NCI-H1930 (cell line): ENCODE measurements at places on chromosomes 16 and 17.

DNA sequence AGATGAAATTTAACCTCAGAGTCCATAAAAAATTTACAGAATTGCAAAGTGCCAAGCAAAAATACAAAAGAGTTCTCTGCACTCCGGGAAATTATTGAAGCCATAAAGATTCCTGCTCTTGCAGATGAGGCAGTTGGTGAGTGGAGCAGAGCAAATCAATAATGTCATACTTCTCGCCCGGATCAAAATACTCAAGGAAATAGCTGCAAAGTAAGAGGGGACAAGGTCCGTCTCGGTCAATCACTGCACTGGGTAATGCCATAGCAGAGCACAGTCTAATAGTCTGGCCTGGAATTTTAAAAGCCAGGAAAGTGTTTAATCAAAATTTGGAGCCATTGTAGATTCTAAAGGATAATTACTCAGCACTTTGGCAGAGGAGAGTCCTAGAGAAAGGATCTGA is 58.9 kb downstream of the GP2 start:
- DNase-seq: no peak

- DNase-seq: no peak
Observed at GRCh38 chr16:83989300-83989699, 21.3 kb downstream of the NECAB2 start.

DNA sequence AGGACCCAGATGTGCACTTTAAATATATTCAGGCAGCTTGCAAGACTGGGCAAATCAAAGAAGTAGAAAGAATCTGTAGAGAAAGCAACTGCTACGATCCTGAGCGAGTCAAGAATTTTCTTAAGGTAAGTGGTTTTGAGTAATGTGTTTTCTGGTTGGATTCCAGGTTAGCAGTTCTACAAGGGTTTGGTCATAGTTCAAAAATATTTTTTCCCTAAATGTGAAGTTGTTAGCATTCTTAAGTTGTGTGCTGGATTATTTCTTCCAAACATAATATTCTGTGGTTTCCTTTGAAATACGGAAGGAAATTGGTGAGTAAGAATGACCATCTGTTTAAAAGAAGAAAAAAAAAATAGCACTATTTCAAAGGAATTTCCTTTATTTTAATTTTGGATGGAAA is 38.4 kb downstream of the PTRH2 start:
- no peak for DNase-seq

- no peak for DNase-seq
Observed at GRCh38 chr16:1212616-1213194, 12.4 kb downstream of the TPSG1 start.

DNA sequence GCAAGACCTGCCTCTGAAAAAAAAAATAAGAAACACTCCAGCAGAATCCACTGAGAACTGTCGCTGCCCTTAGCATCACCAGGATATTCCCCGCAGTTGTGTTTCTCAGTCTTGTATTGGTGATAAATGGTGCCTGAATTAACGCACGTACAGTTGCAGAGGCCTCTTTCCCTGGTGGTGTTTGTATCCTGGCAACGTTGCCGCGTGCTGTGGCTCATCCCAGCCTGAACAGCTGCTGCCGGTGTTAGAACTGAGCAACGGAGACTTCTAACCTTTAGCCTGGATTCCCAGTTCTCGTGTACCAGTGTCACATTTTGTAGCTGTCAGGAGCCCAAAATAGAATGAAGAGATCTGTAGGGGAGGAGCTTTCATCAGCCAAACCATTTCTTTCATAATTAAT is 4.8 kb downstream of the MLYCD start:
- DNase-seq: no peak

- no peak for DNase-seq
Observed at GRCh38 chr16:30996985-30997724, 12.1 kb downstream of the HSD3B7 start.

DNA sequence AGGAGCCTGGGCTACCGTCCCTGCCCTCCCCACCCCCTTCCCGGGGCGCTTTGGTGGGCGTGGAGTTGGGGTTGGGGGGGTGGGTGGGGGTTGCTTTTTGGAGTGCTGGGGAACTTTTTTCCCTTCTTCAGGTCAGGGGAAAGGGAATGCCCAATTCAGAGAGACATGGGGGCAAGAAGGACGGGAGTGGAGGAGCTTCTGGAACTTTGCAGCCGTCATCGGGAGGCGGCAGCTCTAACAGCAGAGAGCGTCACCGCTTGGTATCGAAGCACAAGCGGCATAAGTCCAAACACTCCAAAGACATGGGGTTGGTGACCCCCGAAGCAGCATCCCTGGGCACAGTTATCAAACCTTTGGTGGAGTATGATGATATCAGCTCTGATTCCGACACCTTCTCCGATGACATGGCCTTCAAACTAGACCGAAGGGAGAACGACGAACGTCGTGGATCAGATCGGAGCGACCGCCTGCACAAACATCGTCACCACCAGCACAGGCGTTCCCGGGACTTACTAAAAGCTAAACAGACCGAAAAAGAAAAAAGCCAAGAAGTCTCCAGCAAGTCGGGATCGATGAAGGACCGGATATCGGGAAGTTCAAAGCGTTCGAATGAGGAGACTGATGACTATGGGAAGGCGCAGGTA is 762 bp downstream of the CDK12 start:
- no peak for DNase-seq

- no peak for DNase-seq
Observed at GRCh38 chr16:87603684-87604633, 1.7 kb downstream of the JPH3 start.

DNA sequence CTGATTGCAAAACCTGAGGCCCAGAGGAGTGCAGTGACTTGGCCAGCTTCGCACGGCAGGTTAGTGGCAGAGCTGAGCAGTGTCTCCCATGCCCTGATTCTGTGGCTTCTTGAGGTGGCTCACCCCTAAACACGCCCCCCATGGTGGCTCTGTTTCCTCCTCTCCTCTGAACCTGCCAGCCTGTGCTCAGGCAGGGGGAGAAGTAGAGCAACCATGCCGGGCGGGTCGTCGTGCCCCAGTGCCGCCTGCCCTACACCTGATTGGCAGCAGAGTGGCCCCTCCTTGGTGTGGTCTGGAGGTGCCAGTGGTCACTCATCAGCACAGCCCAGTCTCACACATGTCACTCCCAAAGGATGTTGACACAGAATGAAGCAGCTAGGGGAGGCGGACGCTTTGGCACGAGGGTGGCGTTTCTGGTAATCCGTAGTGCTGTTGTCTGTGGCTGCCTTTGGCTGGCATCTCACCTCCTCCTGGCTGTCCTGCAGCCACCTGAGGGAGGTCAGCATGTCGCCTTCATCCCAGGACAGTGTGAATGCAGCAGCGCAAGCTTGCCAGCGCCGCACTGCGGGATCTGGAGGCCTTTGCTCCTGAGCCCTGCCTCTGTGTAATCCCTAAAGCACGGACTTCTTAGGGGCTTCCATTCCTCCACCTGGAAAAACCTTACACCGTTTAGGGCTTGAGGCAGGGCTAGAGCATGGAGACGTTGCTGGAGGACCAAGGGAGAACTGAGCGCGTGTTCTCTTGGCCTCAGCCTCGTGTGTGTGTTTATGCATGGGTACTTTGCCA is 294.7 kb downstream of the SEC14L1 start:
- no peak for DNase-seq

DNA sequence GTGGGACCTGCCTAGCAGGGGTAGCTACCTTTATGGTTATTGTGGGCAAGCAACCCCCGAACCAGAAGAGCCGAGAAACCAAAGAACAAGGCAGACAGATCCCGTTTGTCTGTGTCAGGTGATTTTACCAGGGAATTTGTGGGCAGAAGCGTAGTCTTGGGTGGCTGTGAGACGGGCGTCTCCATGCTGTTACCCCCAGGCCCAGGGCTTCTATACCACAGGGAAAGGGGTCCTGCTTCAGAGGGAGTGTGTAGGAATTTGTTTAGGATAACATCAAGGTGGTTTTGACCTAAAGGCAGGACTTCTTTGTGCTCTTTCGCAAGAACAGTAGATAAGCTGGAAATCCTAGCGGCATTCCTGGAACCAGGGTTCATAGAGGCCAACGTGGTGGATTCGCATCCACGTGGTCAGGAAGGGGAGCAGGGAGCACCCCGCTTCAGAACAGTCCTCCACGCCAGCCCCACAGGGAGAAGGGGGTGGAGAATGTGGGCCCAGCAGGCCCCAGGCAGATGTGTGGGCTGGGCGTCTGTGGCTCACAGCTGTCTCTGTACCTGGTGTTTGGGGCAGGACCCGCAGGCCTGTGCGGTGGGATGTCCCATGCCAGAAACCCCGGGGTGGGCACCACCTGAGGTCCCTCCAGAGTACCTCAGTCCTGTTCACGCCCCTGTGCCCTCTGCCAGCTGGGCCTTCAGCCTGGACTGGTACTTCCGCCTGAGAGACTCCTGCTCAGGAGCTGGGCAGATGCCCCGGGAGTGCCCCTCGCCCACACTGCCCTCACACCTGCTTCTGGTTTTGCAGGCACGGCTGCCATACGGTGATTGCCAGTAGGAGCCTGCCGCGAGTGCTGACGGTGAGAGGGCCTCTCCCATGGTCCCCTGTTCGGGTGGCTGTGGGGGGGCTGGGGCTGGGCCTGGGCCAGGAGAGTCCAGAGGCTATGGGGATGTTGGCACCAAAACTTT is 4.1 kb downstream of the DECR2 start:
- no peak for DNase-seq

DNA sequence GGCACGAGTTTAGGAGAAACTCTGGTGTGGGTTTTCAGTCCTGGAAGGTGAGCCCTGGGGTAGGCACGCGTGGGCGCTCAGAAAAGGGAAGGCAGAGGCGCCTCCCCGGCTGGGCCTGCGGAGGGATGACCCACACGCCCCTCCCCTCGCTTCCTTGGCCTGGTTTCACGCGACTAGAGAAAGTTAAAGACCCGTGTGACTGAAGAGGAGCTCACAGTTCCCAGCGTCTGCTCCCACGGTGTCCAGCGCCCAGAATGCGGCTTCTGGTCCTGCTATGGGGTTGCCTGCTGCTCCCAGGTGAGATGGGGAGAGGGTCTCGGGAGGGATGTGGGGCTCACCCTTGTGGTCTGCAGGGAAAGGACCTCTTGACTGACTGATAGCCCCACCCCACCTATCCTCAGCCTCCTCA is at the start of gene CD300LG:
TSS of gene CD300LG (plus strand) at position 214 of the 409 bp plus-strand sequence. CDS start at position 255, 41 bp downstream.
- no peak for DNase-seq

DNA sequence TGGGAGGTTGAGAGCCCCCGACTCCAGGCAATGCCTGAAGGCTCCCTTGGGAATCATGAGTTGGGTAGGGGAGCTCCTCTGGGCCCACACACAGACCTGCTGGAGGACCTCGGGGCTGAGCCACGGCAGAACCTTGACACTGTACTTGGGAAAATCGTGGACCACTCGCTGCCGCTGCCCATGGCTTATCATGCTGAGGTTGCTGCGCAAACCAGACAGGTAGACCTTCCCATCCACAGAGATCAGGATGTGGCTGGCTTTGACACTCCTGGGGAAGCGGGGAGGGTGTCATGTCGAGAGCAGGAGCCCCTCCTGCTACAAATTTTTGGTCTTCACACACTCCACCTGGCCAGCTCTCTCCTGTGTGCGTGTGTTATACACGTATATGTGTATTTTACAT is 7.2 kb upstream of the LIMD2 start:
- no peak for DNase-seq

- DNase-seq: no peak
Observed at GRCh38 chr17:1560101-1560857, 2.3 kb downstream of the PITPNA start.

DNA sequence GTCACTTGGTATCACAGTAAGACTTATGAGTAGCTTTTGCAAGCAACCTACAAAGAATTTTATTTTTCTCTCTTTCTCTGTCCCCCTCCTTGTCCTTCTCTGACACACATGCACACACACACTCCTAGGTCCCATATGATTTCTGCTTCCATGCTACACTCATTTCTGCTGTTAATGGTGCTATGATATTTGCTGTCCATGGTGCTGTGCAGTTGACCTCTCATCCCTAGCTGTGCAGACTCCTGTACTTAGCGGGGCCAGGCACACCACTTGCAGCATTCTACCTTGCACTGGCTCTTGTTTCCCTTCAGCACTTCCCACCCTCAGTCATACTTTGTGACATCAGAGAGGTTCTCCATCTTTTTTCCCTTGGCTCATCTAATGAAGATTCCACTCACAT is 158.9 kb upstream of the CNTNAP4 start:
- no peak for DNase-seq

DNA sequence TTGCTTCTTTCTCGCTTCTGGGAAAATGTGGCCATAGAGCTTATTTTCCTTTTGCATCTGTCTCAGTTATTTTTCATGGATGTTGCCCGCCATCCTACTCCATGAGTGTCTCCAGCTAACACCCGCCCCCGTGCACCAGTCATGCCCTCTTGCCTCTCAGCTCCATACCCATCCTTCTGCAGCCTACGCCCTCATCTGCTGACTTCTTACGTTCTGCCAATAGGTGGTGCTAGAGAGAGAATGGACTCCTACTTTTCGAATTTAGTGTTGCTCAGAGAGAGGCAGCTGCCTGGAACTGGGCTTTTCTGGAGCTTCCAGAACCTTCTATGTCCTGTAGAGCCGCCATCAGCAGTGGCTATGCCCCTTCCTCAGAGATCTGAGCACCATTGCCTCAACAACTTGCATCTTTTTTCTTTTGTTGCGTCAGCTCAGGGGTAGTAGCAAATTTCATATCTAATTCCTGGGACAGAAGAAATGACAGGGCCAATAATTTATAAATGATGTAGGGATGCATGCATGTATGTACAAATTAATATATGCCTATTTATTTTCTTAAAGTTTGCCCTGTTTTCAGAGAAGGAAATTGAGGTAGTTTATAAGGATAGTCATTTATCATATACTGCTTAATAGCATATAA is 119.7 kb upstream of the MYOCD start:
- DNase-seq: peak; percentile 25

DNA sequence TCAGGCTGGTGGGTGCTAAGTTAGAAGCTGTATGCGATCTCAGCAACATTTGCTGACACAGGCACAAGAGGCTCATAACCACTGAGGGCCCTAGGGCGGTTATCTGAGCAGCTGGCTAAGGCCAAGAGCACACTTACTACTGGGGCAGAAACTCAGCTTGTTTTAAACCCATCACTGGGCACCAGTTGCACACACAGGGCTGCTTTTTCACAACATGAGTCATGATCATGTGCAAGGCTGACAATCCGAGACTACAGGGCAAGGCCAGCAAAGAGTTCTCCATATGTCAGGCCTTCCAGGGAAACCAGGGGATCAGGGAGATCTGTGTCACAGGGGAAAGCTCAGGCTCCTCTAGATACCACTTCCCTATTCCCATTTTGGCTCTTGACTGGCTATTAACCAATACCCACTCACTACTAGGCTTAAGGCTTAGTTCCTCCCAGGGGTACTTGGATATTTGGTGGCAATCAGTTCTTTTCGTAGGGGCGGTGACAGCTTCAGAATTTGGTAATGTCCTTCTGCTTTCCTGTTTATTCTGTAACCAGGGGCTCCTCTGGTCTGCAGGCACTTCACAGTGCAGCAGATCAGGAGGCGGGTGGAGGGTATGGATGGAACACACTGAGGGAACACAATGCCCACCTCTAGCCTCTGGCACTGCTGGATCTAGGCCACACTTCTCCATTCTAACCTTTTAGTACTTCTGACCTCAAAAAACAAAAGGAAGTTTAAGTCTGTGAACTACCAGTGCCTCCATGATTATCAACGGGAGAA is 44.9 kb upstream of the ERN1 start:
- no peak for DNase-seq

GRCh38 chr16:12553191-12553590 is 250.5 kb downstream of the CPPED1 start:
- no peak for DNase-seq

- DNase-seq: peak; percentile 93
Observed at GRCh38 chr17:47323382-47324223, at the start of gene EFCAB13. EFCAB13 (plus strand) TSS chr17:47323955; CDS start chr17:47328354, 4,399 bp downstream.

- no peak for DNase-seq
Observed at GRCh38 chr17:14330492-14330962, 29.6 kb downstream of the HS3ST3B1 start.

GRCh38 chr16:67975321-67976105 is 4.8 kb downstream of the DPEP3 start:
- DNase-seq: no peak
